ENCODE measurements at places on chromosomes 5 and 9. TPM values are rescaled to one million over a fixed set of nuclear protein-coding genes. Genes with fewer than 3 reads are reported as not detected.

DNA sequence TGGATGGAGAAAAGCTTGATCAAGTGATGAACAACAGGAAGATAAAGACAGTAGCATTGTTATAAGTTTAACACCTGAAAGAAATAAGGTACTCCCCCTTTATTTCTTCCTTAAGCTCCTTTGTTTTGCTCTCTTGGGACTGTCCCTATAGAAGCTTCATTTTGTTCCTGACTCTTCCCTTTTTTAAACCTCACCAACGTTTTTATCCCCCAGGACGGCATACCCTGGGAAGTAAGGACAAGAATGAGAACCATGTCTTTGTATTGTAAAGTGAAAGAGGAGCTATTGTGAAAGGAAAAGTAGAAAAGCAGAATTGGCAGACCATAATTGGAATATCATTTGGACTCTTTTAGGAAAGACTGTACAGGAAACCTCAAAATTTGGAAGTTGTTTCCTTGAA is 1368.6 kb upstream of the C9orf72 start:
- H3K27me3 ChIP-seq, result no peaks in the 10 kb centered on the region
- H3K4me1 ChIP-seq, result no peaks in the 10 kb centered on the region
- DNase-seq, result no peak

DNA sequence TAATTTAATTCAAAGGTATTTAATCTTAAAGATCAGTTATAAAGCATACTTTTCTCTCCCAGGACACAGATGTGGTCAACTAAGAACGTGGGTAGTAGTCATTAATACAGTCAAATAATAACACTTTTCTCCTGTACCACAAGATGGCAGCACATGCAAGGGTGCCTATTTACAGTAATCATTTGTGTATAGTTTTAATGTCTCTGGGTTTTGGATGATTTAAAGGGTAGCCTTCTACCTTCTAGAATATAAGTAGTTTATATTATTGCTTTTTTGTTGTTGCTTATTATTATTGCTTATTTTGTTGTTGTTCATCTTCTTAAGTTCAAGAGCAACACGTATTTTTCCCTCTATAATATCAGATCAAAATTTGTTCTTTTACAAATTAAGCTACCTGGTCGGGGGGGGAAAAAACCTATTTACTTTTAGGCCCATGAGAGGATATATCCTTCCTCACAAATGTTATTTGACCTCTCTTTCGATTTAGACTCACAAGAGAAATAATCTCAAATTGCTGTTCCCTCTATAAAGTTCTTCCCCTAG is 59.6 kb upstream of the SLC27A6 start:
- H3K4me3 ChIP-seq, result no peak overlapping the region
- no peak overlapping the region for H3K27ac ChIP-seq
- H3K27me3 ChIP-seq, result no peaks in the 10 kb centered on the region
- H3K36me3 ChIP-seq, result no peaks in the 10 kb centered on the region
- no peaks in the 10 kb centered on the region for H3K4me1 ChIP-seq

DNA sequence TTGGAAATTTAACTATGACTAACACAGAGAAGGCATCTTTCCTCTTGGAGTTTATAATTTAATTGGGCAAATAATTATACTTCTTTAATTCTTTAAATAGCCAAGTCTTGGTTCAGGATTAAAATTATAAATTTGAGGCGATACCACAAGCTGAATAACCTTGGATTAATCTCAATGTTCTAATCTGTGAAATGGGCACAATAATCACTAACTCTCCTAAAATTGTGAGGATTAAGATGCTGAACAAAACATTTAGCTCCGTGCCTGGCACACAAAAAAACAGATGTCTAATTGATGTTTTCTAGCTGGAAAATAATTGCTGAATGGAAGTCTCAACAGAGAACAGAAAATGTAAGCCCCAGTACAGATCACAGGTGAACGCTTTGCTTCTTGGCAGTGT is 69.7 kb upstream of the TRIM32 start:
- H3K27me3 ChIP-seq, result no peaks in the 10 kb centered on the region
- DNase-seq, result no peak
- H3K27ac ChIP-seq, result no peak overlapping the region
- H3K4me3 ChIP-seq, result no peak overlapping the region
- peaks cover 12% of the 10 kb centered on the region for H3K36me3 ChIP-seq
- no peaks in the 10 kb centered on the region for H3K4me1 ChIP-seq

GRCh38 chr5:139756971-139757370 is 38.6 kb upstream of the PSD2 start:
- no peak overlapping the region for H3K4me3 ChIP-seq
- peaks cover 36% of the 10 kb centered on the region for H3K4me1 ChIP-seq
- H3K27me3 ChIP-seq, result peaks cover 54% of the 10 kb centered on the region
- DNase-seq, result no peak
- H3K27ac ChIP-seq, result no peak overlapping the region
- H3K36me3 ChIP-seq, result no peaks in the 10 kb centered on the region

Gene CDH9
- not detected for polyA plus RNA-seq

Gene CACNA1B
- polyA plus RNA-seq, result under 0.01 TPM

DNA sequence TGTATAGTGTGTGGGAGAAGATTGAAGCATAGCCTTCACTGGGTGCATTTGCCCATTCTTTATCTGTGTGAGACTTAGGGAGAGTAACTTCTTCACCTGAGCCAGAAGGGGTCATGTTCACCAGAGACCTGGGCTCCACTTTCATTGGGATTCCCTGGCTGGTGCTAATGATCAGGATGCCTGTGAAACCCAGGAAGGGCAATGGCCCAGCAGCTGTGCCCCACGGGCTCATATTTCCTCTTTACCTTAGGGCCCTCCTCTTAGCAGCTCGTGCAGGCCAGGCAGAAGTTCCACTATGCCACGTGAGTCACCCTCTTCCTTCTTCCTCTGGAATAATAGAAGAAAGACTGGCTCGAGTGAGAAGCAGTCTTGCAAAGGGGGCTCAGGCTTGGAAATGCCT is 5.0 kb downstream of the PPARGC1B start:
- H3K27ac ChIP-seq, result peak overlapping the region; percentile 31
- peaks cover 15% of the 10 kb centered on the region for H3K4me1 ChIP-seq
- no peaks in the 10 kb centered on the region for H3K36me3 ChIP-seq
- H3K4me3 ChIP-seq, result no peak overlapping the region
- DNase-seq, result no peak

DNA sequence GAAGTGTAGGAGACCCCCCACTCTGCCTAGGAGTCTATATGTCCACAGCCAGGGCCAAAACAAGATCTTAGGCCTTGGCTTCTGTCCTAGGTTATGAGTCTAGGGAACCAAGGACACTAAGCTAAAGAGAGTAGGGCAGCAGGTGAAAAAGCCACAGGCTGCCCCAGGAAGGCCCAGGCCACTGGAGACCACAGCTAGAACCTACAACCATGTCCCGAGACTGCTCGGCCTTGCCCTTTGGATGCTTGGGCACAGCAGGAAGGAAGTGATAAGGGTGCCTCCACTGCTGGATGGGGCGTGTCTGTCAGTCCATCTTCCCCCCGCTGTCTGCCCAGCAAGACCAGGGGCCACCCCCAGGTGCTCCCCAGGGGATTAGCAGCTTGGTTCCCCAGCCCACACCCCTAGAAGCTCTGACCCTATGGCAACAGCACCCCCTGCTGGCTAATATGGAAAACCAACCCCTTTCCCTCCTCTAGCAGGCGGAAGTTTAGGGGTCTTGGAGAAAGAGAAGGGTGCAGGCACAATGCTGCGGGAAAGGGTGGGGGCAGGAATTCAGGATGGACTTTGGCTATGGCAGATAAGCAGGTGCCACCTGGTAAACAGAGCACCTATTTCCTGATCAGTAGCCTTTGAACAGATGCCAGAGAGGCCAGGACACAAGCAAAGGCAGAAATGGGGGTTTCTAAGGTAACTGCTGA is 10.5 kb upstream of the IRF1 start:
- H3K4me1 ChIP-seq, result peaks cover 71% of the 10 kb centered on the region
- DNase-seq, result peak; percentile 93
- H3K4me3 ChIP-seq, result no peak overlapping the region
- no peaks in the 10 kb centered on the region for H3K36me3 ChIP-seq

- H3K4me1 ChIP-seq, result no peaks in the 10 kb centered on the region
- no peak for DNase-seq
- no peak overlapping the region for H3K27ac ChIP-seq
Measured at GRCh38 chr5:172496671-172497371, 42.5 kb upstream of the SH3PXD2B start.

- no peak overlapping the region for H3K4me3 ChIP-seq
- no peak for DNase-seq
- no peaks in the 10 kb centered on the region for H3K4me1 ChIP-seq
- no peaks in the 10 kb centered on the region for H3K27me3 ChIP-seq
- no peak overlapping the region for H3K27ac ChIP-seq
- H3K36me3 ChIP-seq, result no peaks in the 10 kb centered on the region
Measured at GRCh38 chr5:66841264-66841663, 245.1 kb downstream of the MAST4 start.

Gene TLX3
- not detected for polyA plus RNA-seq

GRCh38 chr9:34259315-34259714 is 69.8 kb downstream of the KIF24 start:
- peaks cover 2% of the 10 kb centered on the region for H3K36me3 ChIP-seq
- H3K4me3 ChIP-seq, result no peak overlapping the region
- H3K27me3 ChIP-seq, result no peaks in the 10 kb centered on the region
- no peaks in the 10 kb centered on the region for H3K4me1 ChIP-seq
- H3K27ac ChIP-seq, result no peak overlapping the region

Gene MINAR2
- not detected for polyA plus RNA-seq

Gene C5orf58
- polyA plus RNA-seq, result 0.35 TPM

DNA sequence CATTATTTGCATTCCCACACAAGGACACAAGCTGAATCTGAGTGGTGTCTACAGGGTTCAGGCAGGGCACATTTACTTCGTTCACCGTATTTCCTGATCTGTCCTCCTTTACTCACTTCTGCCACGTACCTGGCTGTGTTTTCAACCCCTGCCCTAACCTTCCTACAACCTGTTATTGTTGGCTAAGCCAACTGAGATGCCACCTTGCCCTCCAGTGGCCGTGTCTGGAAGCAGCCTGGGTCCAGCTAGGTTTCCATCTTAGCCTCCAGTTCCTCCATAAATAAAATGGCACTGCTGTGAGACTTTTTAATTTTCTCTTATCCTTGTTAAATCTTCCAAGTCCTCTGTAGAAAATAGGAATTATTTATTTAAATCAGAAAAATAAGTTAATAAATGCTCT is 64.8 kb downstream of the ATP10B start:
- H3K27me3 ChIP-seq, result no peaks in the 10 kb centered on the region
- no peaks in the 10 kb centered on the region for H3K4me1 ChIP-seq
- no peak for DNase-seq
- H3K27ac ChIP-seq, result no peak overlapping the region
- H3K36me3 ChIP-seq, result no peaks in the 10 kb centered on the region
- no peak overlapping the region for H3K4me3 ChIP-seq

- H3K27me3 ChIP-seq, result no peaks in the 10 kb centered on the region
- no peak overlapping the region for H3K4me3 ChIP-seq
- no peaks in the 10 kb centered on the region for H3K36me3 ChIP-seq
- H3K27ac ChIP-seq, result no peak overlapping the region
- no peak for DNase-seq
Measured at GRCh38 chr5:121108725-121109124, 644.6 kb downstream of the PRR16 start.

DNA sequence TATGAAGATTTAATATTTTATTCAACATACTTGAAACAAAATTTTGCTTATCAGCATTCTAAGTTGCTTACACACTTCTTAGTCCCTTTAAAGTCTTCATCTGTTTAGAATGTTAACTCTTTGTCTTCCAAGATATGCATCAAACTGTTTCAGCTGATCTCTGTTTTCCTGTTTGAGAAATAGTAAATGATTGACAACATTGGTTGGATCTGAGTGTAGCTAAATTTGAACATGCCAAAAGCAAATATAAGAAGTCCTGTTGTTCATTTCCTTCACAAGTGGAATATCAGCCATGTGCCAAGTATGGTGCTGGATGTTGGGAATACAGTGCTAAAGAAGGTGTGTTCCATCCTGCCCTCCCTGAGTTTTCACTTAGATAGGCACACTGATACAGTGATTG is 430.4 kb downstream of the EBF1 start:
- H3K4me1 ChIP-seq, result no peaks in the 10 kb centered on the region
- no peaks in the 10 kb centered on the region for H3K36me3 ChIP-seq
- H3K4me3 ChIP-seq, result no peak overlapping the region
- no peaks in the 10 kb centered on the region for H3K27me3 ChIP-seq
- DNase-seq, result no peak

- DNase-seq, result no peak
- H3K4me3 ChIP-seq, result no peak overlapping the region
- no peak overlapping the region for H3K27ac ChIP-seq
- H3K27me3 ChIP-seq, result no peaks in the 10 kb centered on the region
Measured at GRCh38 chr9:10855847-10856246, 243.0 kb upstream of the PTPRD start.
